ENCODE measurements at places on chromosomes 6 and 20.

- H3K4me3 ChIP-seq, result no peak overlapping the region
- no peaks in the 10 kb centered on the region for H3K4me1 ChIP-seq
- no peaks in the 10 kb centered on the region for H3K36me3 ChIP-seq
- no peaks in the 10 kb centered on the region for H3K27me3 ChIP-seq
- H3K27ac ChIP-seq, result no peak overlapping the region
Measured at GRCh38 chr20:40090236-40090635, 598.8 kb downstream of the MAFB start.

- no peaks in the 10 kb centered on the region for H3K36me3 ChIP-seq
- H3K27me3 ChIP-seq, result no peaks in the 10 kb centered on the region
- no peak overlapping the region for H3K27ac ChIP-seq
Measured at GRCh38 chr6:57469072-57469471, 151.6 kb downstream of the PRIM2 start.

DNA sequence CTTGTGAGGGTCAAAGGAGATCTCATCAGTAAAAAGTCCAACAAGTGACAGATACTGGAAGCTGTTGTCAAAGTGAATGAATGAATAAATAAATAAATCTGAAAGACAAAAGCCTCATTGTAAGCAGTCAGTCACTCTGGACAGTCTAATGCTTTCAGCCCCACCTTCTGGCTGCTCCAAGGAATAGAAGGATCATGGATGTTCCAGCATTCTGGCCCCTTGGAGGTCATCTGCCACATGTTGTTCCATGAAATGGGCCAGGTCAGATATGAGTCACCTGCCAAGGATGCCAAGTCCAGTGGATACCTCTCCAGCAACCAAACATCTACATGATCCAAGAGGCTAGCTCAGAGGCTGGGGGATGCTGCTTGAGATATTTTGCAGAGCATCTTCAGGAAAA is 185.6 kb downstream of the BMP7 start:
- H3K27ac ChIP-seq, result no peak overlapping the region
- H3K4me1 ChIP-seq, result no peaks in the 10 kb centered on the region
- no peak for DNase-seq
- H3K27me3 ChIP-seq, result no peaks in the 10 kb centered on the region
- H3K36me3 ChIP-seq, result no peaks in the 10 kb centered on the region

DNA sequence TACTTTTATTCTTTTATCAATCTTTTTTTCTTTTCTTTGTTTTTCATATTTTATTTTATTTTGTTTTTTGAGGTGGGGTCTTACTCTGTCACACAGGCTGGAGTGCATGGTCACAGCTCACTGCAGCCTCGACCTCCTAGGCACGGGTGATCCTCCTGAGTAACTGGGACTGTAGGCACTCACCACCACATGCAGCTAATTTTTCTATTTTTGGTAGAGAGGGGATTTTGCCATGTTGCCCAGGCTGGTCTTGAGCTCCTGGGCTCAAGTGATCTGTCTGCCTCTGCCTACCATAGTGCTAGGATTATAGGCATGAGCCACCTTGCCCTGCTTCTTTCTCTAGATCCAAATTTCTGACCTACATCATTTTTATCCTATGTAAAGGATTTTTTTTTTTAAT is 153.2 kb downstream of the CDKAL1 start:
- no peak for DNase-seq
- H3K4me3 ChIP-seq, result no peak overlapping the region
- no peaks in the 10 kb centered on the region for H3K36me3 ChIP-seq
- H3K4me1 ChIP-seq, result peaks cover 3% of the 10 kb centered on the region
- H3K27ac ChIP-seq, result no peak overlapping the region
- no peaks in the 10 kb centered on the region for H3K27me3 ChIP-seq

DNA sequence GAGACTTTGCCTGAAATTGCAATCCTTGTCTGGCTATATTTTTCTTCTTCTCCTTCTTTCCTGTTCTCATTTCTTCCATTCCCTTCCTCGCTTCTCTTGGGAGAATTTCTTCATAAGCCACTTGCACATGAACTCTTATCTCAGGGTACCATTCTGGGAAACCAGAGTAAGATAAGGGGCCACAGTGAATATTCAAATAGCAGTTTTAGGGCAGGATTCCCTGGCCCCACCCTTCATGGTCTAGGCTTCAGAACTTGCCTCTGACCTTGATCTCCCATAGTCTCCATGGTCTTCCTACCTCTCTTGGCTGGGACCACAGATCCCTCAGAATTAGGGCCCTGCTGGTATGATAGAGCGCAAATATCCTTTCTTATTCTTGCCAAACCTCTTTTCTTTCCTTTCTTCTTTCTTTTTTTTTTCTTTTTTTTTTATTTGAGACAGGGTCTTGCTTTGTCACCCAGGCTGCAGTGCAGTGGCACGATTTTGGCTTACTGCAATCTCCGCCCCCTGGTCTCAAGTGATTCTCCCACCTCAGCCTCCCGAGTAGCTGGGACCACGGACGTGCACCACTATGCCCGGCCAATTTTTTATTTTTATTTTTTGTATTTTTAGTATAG is 123.0 kb upstream of the CITED2 start:
- no peak overlapping the region for H3K27ac ChIP-seq
- H3K4me1 ChIP-seq, result no peaks in the 10 kb centered on the region
- no peaks in the 10 kb centered on the region for H3K27me3 ChIP-seq
- H3K36me3 ChIP-seq, result no peaks in the 10 kb centered on the region

GRCh38 chr6:40722091-40722490 is 134.9 kb upstream of the LRFN2 start:
- no peak for DNase-seq
- H3K4me1 ChIP-seq, result peaks cover 17% of the 10 kb centered on the region
- no peaks in the 10 kb centered on the region for H3K36me3 ChIP-seq
- no peak overlapping the region for H3K27ac ChIP-seq
- H3K27me3 ChIP-seq, result no peaks in the 10 kb centered on the region
- H3K4me3 ChIP-seq, result no peak overlapping the region

GRCh38 chr6:160260803-160261450 is 2.3 kb upstream of the SLC22A2 start:
- H3K27ac ChIP-seq, result no peak overlapping the region
- no peaks in the 10 kb centered on the region for H3K4me1 ChIP-seq
- no peak for DNase-seq
- H3K4me3 ChIP-seq, result no peak overlapping the region
- peaks cover 37% of the 10 kb centered on the region for H3K27me3 ChIP-seq

DNA sequence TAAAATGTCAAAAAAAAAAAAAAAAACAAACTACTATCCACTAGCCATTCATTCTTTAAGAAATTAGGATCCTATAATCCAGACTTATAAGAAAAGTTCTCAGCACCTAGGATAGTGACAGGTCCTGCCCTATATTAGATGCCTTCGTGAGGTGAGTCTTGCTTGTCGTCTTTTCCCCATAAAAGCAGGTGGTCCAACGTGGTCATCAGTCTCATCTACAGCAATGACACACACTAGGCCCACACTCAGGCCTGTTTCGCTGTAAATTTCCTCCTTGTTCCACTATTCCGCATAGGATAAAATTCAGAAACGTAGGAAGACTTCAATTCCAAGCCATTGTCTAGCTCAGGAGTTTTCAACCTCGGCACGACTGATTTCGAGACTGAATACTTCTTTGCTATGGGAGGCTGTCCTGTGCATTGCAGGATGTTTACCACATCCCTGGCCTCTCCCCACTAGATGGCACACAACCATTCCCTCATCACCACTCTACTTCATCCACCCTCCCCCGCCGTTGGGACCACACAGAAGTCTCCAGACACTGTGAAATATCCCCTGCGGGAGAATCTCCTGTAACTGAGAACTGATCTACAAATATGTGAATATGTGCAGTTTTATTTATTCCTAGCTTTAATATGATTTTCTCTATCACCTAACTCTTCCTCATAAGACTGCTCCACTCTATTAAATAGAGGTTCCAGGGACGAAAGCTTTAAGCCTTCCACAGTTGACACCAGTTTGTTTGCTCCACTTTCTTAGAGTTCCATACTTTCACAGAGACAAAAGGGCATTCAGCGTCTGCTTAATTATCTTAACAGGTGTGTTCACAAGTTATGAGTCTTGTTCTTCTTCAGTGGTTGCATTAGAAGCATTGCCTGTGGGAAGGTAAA is 346.3 kb downstream of the BMP2 start:
- H3K27ac ChIP-seq, result no peak overlapping the region
- peak; percentile 56 for DNase-seq
- H3K36me3 ChIP-seq, result no peaks in the 10 kb centered on the region
- no peak overlapping the region for H3K4me3 ChIP-seq

GRCh38 chr6:154605178-154605881 is 94.8 kb upstream of the CNKSR3 start:
- H3K4me1 ChIP-seq, result no peaks in the 10 kb centered on the region
- no peak for DNase-seq
- no peaks in the 10 kb centered on the region for H3K36me3 ChIP-seq
- no peaks in the 10 kb centered on the region for H3K27me3 ChIP-seq

GRCh38 chr20:7171911-7172310 is 404.4 kb downstream of the BMP2 start:
- H3K4me3 ChIP-seq, result no peak overlapping the region
- no peak overlapping the region for H3K27ac ChIP-seq
- H3K4me1 ChIP-seq, result no peaks in the 10 kb centered on the region
- no peaks in the 10 kb centered on the region for H3K36me3 ChIP-seq
- no peaks in the 10 kb centered on the region for H3K27me3 ChIP-seq

DNA sequence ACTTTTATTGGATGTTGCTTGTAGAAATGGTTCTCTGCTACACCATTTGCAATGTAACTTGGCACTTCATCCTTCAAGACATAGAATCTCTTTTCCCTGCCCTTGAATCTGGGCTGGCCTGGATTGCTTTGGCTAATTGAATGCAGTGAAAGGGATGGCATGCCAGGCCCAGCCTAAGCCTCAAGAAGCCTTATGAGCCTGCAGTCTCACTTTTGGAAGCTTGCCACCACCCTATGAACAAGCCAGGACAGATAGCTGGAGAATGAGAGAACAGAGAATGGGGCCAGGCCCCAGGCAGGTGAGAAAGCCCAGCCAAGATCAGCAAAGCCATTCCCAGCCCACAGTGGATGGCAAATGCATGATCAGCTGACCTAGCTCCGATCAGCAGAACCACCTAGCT is 350.7 kb upstream of the RNF24 start:
- H3K4me1 ChIP-seq, result no peaks in the 10 kb centered on the region
- no peak overlapping the region for H3K4me3 ChIP-seq
- no peak for DNase-seq
- no peaks in the 10 kb centered on the region for H3K36me3 ChIP-seq
- H3K27ac ChIP-seq, result no peak overlapping the region
- H3K27me3 ChIP-seq, result no peaks in the 10 kb centered on the region

- no peaks in the 10 kb centered on the region for H3K27me3 ChIP-seq
- H3K4me1 ChIP-seq, result no peaks in the 10 kb centered on the region
- H3K36me3 ChIP-seq, result no peaks in the 10 kb centered on the region
- no peak overlapping the region for H3K27ac ChIP-seq
- no peak overlapping the region for H3K4me3 ChIP-seq
Measured at GRCh38 chr6:159110013-159110412, 59.2 kb upstream of the FNDC1 start.

GRCh38 chr6:137233911-137234863 is 15.0 kb upstream of the IFNGR1 start:
- H3K4me1 ChIP-seq, result no peaks in the 10 kb centered on the region
- no peak overlapping the region for H3K4me3 ChIP-seq
- H3K27me3 ChIP-seq, result no peaks in the 10 kb centered on the region
- no peak for DNase-seq
- H3K27ac ChIP-seq, result peak overlapping the region; percentile 45
- H3K36me3 ChIP-seq, result no peaks in the 10 kb centered on the region

- no peak overlapping the region for H3K4me3 ChIP-seq
- H3K4me1 ChIP-seq, result 0 out of 2 replicates have a peak, but pooled peaks cover 7% of the 10 kb centered on the region
- DNase-seq, result no peak
- H3K27me3 ChIP-seq, result no peaks in the 10 kb centered on the region
- H3K36me3 ChIP-seq, result no peaks in the 10 kb centered on the region
Measured at GRCh38 chr6:2102966-2103365, 142.4 kb downstream of the GMDS start.

- H3K27ac ChIP-seq, result no peak overlapping the region
- no peak for DNase-seq
- H3K4me1 ChIP-seq, result peaks cover 8% of the 10 kb centered on the region
Measured at GRCh38 chr6:28906669-28907068, 17.1 kb downstream of the TRIM27 start.

GRCh38 chr6:162679681-162680080 is 47.9 kb downstream of the PRKN start:
- H3K27ac ChIP-seq, result no peak overlapping the region
- H3K27me3 ChIP-seq, result no peaks in the 10 kb centered on the region
- H3K4me3 ChIP-seq, result no peak overlapping the region
- DNase-seq, result no peak
- H3K36me3 ChIP-seq, result no peaks in the 10 kb centered on the region

GRCh38 chr6:36235309-36235708 is 34.6 kb upstream of the PNPLA1 start:
- H3K4me3 ChIP-seq, result no peak overlapping the region
- no peaks in the 10 kb centered on the region for H3K4me1 ChIP-seq
- H3K36me3 ChIP-seq, result no peaks in the 10 kb centered on the region
- no peak for DNase-seq

GRCh38 chr20:7379621-7380220 is 560.5 kb downstream of the HAO1 start:
- no peaks in the 10 kb centered on the region for H3K36me3 ChIP-seq
- no peak overlapping the region for H3K4me3 ChIP-seq
- H3K4me1 ChIP-seq, result no peaks in the 10 kb centered on the region
- no peak for DNase-seq

GRCh38 chr6:89430201-89430962 is 2.6 kb upstream of the ANKRD6 start:
- no peaks in the 10 kb centered on the region for H3K27me3 ChIP-seq
- peaks cover 2% of the 10 kb centered on the region for H3K4me1 ChIP-seq
- H3K27ac ChIP-seq, result no peak overlapping the region
- no peak overlapping the region for H3K4me3 ChIP-seq
- H3K36me3 ChIP-seq, result no peaks in the 10 kb centered on the region

GRCh38 chr6:79622364-79622763 is 8.8 kb upstream of the SH3BGRL2 start:
- H3K36me3 ChIP-seq, result no peaks in the 10 kb centered on the region
- no peaks in the 10 kb centered on the region for H3K4me1 ChIP-seq
- H3K27me3 ChIP-seq, result no peaks in the 10 kb centered on the region
- no peak overlapping the region for H3K4me3 ChIP-seq
- H3K27ac ChIP-seq, result no peak overlapping the region

DNA sequence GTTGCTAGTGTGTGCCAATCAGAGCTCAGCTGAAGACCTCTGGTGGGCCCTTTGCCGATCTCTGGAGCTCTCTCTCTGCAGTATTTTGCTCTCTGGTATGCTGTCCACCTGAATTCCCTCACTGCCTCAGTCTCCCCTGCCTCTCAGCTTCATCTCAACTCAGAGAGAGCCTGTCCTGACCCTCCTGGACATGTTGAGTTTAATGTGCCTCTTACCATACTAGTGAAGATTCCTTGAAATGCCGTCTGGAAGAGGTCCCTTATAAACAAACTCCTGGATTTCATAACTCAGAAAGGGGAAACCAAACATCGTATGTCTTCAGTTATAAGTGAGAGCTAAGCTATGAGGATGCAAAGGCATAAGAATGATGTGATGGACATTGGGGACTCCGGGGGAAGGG is 231.1 kb upstream of the ZNF217 start:
- DNase-seq, result no peak
- no peaks in the 10 kb centered on the region for H3K27me3 ChIP-seq
- no peak overlapping the region for H3K4me3 ChIP-seq
- H3K27ac ChIP-seq, result no peak overlapping the region
- H3K36me3 ChIP-seq, result no peaks in the 10 kb centered on the region

GRCh38 chr6:157996201-157996712 is 14.6 kb downstream of the SYNJ2 start:
- H3K27me3 ChIP-seq, result no peaks in the 10 kb centered on the region
- H3K4me3 ChIP-seq, result no peak overlapping the region
- H3K36me3 ChIP-seq, result no peaks in the 10 kb centered on the region
- H3K27ac ChIP-seq, result no peak overlapping the region
- H3K4me1 ChIP-seq, result peaks cover 15% of the 10 kb centered on the region
